ENCODE measurements at places on chromosomes 2 and 18.

DNA sequence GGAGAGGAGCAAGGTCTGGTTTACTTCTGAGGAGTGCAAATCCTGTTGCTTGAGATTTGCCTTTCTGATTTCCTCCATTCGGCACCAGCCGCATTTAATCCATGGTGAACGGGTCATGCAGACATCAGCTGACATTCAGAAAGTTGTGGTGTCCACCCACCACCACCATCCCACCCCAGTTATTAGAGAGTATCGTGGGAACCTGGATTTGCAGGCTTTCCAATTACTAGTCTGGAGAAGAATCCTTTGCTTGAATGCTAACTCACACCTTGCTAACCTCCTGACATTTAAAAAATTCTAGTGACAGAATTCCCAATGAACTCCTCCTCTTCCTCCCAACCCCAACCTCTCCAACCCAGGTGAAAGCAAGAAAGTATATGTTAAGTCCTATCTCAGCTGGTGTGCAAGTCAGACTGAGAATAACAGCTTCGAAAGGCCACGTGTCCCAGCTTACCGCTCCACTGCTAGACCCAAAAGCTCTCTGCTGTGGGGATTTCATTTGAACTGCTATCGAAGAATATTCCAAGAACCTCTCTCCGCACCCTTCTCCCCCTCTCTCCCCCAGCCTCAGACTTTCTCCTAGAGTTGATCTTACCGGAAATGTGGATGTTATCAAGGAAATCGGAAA is 17.7 kb downstream of the BCL11A start:
- DNase-seq: no peak

- DNase-seq: no peak
Measured at GRCh38 chr2:237689336-237690131, 62.1 kb downstream of the LRRFIP1 start.

GRCh38 chr18:69205925-69206324 is 194.8 kb upstream of the DOK6 start:
- DNase-seq: no peak

GRCh38 chr18:1037776-1038175 is 133.1 kb downstream of the ADCYAP1 start:
- no peak for DNase-seq

GRCh38 chr2:70714141-70714905 is 53.7 kb downstream of the ADD2 start:
- no peak for DNase-seq

- no peak for DNase-seq
Measured at GRCh38 chr18:43650426-43650825, 373.1 kb upstream of the SYT4 start.

- no peak for DNase-seq
Measured at GRCh38 chr2:81481994-81482368, 1177.4 kb upstream of the LRRTM1 start.

DNA sequence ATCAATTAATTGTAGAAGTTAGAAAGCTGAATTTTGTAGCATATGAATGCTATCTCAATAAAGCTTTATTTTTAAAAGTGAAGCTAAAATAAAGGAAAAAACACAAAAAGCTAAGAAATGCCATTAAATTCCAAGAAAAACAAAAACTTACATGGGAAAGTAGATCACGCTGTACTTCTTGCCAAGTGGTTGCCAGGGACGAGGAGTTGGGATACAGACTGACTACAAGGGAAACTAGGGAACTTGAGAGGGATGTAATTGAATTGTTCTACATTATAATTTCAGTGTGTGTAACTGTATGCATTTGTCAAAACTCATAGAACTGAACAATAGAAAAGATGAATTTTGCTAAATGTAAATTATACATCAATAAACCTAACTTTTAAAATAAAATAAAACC is 108.1 kb downstream of the DYM start:
- DNase-seq: no peak

DNA sequence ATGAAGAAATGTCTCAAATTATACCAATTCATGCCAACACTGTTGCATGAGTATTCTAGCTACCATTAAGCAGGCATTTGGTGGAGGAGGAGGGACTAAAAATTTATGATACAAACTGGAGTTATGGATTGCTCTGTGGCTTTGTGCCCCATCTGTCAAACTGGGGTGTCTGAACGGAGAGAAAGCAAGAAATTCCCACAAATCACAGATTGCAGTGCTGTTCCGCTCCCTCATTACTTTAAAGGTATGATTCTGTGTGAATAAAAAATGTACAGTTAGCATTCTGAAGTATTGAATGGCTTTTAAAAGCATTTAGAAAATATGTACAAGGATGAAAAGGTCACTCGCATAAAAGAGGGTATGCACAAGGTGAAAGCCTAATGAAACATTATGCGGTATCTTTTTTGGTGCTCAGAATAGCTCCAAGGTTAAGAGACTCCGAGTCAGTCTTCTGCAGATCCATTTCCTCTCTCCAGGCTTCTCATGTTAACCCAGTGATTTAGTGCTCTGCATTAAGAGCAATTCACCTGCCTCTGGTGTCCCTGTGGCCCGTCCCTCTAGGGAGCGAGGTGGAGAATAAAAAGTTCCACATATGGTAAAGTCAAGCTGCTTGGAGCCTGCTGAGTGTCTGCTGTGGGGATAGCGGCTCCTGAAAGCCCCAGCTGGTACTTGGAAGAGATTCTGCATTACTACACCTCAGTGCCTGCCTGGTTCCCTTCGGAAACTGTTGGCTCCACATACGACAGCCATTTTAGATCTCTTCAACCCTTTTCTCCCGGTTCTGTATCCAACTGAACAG is 184.2 kb downstream of the ZNF521 start:
- DNase-seq: no peak

DNA sequence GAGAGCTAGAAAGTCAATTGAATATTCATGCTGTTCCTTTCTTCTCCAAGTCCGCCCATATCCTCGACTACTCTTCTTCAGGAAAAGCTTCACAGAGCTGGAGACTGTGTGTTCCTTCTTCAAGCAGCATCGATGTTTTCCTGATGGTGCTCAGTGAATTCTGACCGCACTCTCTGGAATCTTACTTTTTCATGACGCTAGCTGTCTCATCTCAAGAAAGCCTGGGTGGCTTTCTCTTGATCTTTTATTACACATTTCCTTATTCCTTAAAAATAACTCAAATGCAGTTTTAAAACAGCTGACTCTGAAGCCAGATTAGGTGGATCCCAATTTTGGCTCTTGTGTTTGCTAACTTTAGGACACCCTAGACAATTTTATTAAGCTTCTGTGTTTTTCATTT is 1245.1 kb upstream of the LRRTM1 start:
- DNase-seq: no peak

- no peak for DNase-seq
Measured at GRCh38 chr2:120990451-120990871, 254.8 kb downstream of the GLI2 start.

- DNase-seq: no peak
Measured at GRCh38 chr2:98803405-98804264, 72.7 kb upstream of the MGAT4A start.

DNA sequence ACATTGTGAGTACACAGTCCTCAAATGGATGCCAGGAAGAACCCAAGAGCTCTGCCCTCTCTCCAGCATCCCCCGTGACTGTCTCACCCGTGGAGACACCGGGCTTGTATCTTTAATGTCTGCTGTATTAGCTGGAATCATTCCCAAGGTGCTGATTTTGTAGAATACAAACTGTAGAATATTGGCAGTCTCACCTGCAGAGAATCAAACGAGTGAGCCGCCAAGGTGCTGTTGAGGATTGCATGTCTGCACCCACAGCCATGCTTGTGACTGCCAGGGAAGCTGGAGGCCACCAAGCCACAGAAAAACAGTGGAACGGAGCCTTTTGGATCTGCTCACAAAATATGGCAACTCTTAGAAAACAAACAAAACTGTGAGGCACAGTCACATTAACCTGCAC is 37.5 kb downstream of the TMEM18 start:
- no peak for DNase-seq

GRCh38 chr2:96108151-96108540 is 8.2 kb downstream of the ADRA2B start:
- DNase-seq: no peak

- DNase-seq: no peak
Measured at GRCh38 chr2:127620866-127621265, 25.1 kb upstream of the GPR17 start.

DNA sequence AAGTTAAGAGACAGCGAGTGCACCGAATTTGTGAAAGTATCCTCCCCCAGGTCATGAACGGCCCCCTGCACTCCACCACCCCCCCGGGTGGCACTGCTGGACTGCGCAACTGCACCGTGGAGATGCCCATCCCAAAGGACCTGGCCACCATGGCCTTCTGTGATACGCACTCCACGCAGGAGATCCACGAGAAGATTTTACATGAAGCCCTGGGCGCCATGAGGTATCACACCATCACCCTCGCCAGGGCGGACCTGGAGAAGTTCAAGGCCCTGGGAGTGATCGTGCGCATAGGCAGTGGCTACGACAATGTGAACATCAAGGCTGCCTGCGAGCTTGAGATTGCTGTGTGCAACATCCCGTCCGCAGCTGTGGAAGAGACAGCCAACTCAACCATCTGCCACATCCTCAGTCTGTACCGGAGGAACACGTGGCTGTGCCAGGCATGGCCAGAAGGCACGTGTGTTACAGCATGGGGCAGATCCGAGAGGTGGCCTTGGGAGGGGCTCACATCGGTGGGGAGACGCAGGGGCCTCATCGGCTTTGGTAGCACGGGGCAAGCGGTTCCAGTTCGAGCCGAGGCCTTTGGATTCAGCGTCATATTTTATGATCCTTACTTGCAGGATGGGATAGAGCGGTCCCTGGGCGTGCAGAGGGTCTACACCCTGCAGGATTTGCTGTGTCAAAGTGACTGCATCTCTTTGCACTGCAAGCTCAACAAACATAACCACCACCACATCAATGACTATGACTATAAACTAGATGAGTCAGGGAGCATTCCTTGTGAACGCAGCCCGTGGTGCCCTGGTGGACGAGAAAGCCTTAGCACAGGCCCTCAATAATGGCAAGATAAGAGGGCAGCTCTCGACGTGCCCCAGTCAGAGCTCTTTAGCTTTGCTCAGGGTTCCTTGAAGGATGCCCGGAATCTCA is 290.8 kb upstream of the MC4R start:
- DNase-seq: no peak

GRCh38 chr2:62099523-62100175 is 96.3 kb upstream of the B3GNT2 start:
- DNase-seq: no peak

- DNase-seq: no peak
Measured at GRCh38 chr2:42470706-42471105, 23.1 kb downstream of the KCNG3 start.

- DNase-seq: no peak
Measured at GRCh38 chr2:218858671-218859555, 692 bp upstream of the WNT6 start.

DNA sequence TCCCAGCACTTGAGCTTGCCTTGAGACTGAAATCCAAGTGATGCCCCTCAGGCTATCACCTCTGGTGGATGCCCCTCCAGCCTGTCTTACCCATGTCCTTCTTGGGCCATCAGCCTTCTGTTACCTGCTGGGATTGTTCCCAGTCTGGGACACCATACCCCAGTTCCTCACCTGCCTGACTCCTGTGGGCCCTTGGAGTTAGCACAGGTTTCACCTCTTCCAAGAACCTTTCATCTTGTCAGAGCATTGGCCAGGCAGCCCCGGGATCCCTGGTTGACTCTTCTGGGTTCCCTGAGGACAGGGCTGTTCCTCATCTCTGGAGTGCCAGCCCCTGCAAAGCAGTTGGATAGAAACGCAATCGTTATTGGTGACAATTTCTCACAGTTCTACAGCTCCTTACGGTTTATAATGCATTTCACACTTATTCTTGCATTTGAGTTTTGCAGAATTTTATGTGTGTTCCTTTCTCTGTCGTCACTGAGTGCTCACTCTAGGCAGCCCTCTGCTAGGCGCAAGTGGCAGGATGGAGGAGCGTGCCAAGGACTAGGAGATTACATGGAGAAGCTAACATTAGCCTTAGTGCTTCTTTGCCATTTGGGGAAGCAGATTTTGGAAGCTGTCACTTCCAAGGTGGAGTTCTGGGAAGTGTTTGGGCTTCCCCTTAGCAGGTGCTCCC is 139.7 kb downstream of the DDX1 start:
- DNase-seq: no peak

DNA sequence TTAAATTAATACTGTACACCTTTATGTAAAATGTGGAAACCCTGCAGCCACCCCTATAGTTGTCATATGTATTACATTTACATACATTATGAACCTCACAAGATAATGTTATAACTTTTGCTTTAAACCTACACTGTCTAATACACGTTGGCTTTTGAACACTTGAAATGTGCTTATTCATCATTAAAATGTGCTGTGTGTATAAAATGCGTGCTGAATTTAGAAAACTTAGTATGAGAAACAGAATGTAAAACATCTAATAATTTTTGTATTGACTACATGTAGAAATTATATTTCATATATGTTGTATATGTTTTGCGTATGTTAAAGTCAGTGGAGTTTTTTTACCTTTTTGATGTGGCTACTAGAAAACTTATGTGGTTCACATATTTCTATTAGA is 68.8 kb downstream of the MAPRE2 start:
- no peak for DNase-seq

GRCh38 chr2:105235388-105236059 is 6.0 kb upstream of the GPR45 start:
- DNase-seq: no peak

DNA sequence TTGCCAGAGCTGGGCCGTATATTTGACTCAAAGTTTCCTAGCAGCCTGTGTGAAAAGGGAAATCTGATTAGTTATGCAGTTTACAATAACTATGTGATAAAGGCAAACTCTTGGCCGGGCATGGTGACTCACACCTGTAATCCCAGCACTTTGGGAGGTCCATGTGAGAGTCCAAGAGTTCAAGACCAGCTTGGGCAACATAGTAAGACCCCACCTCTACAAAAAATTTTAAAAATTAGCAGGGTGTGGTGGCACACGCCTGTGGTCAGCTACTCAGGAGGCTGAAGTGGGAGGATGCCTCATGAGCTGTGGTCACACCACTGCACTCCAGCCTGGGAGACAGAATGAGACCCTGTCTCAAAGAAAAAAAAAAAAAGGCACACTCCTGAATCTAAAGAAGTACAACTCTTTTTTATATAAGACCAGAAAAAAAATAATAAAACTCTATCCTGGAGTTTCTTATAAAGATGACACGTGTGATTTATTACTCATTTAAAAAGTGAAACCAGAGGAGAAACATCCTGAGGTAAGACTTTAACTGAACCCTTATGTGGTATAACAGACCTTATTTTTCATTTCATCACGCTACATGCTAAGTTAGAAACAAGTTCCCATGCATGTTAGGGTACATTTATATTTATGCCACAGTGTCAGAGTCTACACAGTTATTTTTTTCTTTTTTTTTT is 32.6 kb upstream of the KCMF1 start:
- no peak for DNase-seq

DNA sequence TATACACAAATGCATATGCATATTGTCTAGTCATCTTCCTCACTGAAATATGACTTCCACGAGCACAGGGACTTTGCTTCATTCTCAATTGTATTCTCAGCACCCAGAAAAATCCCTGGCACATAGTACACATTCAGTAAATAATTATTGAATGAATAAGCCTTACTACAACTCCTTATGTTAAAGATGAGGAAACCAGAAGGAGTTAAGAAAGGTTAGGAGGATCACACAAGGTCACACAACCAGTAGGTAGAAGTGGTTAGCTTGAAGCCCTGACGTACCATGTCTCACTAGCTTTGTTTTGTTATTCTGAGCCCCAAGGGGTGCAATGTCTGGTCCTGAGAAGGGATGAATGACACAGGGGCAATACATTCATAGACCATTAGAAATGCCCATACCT is 220.9 kb upstream of the PID1 start:
- no peak for DNase-seq
